AG20443 (cell line): ENCODE measurements at places on chromosomes 3 and 15.

- DNase-seq: no peak
Measured at GRCh38 chr3:114460459-114460858, 166.6 kb downstream of the TIGIT start.

DNA sequence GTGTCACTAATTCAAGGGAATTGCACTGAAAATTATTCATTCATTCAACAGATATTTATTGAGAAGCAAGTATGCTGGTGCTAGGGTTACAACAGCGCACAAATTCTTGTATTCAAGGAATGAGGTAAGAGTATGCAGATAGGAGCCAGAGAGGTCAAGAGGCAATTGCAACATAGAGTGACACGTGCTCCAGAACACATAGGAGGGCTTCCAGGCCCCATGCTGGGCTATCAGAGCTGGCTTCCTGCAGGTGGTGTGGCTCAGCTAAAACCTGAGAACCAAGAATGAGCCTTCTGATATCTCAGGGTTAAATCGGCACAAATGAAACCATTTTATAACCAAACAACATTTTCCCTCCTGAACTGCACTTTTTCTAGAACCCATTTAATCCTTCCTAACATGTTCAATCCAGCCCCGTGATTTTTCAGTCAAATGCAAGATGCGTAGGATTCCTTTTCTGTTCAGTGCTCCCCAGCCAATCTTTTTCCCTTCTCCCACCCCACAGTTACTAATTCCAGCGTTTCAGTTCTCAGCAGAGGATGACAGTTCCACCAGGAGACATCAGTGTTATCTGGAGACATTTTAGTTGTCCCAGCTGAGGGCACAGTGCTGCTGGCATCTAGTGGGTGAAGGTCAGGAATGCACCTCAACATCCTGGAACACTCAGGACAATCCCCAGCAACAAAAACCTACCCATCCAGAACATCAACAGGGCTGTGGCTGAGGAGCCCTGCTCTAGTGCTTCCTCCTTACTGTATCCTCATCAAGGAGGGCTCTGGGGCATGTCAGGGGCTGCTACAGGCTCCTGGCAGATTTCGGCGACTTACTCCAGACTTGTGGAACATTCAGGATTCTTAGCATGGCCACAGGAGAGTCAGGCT, 13.1 kb downstream of the CCR5AS start:
- no peak for DNase-seq

DNA sequence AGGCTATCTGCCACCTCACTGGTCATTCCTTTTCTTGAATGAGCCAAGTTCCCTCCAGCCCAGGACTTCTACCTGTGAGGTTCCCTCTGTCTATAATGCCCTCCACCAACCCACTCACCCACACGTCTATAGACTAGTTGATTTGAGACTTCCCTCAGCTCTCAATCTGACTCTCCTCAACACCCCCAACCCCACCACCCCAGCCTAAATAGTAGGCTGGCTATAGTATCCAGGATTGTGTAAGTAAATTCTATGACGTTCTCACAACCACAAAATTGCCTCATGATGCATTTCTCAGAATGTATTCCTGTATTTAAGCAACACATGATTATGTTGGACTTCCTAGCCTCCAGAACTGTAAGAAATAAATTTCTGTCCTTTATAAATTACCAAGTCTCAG, 2.2 kb downstream of the PLSCR1 start:
- DNase-seq: no peak

DNA sequence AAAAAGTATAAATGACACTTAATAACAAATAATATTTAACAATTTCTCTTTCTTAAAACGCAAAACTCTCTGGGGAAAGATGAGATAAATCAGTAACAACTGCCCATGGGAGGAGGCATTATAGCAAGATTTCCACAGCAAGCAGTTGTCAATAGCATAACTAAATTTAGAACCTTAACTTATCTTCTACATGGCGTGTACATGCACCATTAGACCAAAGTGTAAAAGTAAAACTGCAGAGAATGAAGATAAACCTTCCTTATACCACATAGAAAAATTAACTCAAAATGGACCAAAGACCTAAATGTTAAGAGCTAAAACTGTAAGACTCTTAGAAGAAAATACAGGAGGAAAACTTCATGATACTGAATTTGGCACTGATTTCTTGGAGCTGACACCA, 39.9 kb downstream of the MYO5A start:
- DNase-seq: no peak

GRCh38 chr15:74692327-74692726, 3.5 kb downstream of the EDC3 start:
- DNase-seq: no peak

GRCh38 chr3:122918576-122919290, 108.8 kb downstream of the SEMA5B start:
- DNase-seq: peak; percentile 47

GRCh38 chr3:58191361-58191991, 19.3 kb downstream of the DNASE1L3 start:
- DNase-seq: no peak

GRCh38 chr3:23157331-23157730, 45.8 kb upstream of the UBE2E2 start:
- no peak for DNase-seq

DNA sequence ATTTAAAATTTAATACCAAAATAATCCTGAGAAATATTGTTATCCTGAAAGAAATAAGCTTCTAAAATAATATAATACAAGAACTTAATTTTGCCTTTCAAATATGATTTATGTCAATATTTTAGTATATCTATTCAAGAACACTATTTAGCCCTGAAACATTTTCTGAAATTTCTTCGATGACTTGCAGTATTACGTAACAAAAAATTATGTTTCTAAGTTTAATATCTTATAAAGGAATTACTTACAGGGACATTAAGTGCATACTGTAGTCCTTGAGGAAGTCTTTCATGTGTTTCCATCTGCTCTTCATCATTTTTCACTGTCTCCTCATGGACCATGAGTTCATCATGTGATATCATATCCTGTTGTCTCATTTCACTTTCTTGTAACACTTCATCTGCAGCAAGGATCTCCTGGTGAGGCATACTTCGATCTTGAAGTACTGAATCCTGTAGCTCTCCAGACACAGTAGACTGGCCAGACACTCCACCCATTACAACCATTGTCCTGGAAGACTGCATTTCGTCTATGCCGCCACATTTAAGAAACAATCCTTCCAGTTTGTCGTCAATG, 62.0 kb downstream of the ZNF148 start:
- DNase-seq: peak; percentile 28

- peak; percentile 36 for DNase-seq
Measured at GRCh38 chr15:58378241-58379085, 53.3 kb upstream of the LIPC start.

- no peak for DNase-seq
Measured at GRCh38 chr3:44241706-44242105, at the start of gene TOPAZ1. TOPAZ1 (plus strand) TSS chr3:44241886; CDS start chr3:44242054, 168 bp downstream.

GRCh38 chr3:172877011-172877410, 126.5 kb downstream of the ECT2 start:
- DNase-seq: no peak

- DNase-seq: peak; percentile 70
Measured at GRCh38 chr3:177357352-177358090, 160.2 kb upstream of the TBL1XR1 start.

- DNase-seq: no peak
Measured at GRCh38 chr3:162643245-162643644, 1146.6 kb downstream of the OTOL1 start.

- peak; percentile 14 for DNase-seq
Measured at GRCh38 chr3:97885931-97886824, 64.4 kb downstream of the CRYBG3 start.

DNA sequence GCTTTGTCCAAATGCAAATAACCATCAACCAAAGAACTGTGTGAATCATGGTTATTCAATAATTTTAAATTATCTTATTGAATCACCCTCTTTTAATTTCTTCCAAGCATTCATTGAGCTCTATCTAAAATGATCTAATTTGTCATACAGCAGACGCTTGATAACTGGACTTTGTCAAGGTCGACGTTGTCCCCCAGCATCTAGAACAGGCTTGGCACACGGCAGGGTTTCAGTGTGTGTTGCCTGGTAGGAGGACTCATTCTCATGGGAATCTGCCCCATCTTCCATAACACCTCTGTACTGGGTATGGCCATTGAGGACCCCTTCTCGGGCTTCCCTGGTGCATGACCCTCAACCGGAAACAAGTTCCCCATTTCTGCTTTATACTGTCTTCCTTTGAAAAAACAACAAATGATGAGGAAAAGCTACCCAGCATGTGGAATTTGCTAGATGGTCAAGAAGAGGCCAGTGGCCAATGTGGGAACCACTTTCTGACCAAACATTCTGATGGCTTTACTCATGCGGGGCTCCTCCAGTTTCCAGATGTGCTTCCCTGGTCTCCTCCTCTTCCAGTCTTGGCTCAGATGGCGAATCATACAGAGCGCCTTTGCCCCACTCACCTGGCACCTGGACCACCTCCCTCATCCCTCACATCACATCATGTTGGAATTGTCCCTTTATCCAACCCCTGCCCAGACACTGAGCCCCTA, 41.7 kb upstream of the SEC22A start:
- peak; percentile 90 for DNase-seq

GRCh38 chr3:127044996-127045395, 62.1 kb downstream of the PLXNA1 start:
- DNase-seq: no peak

DNA sequence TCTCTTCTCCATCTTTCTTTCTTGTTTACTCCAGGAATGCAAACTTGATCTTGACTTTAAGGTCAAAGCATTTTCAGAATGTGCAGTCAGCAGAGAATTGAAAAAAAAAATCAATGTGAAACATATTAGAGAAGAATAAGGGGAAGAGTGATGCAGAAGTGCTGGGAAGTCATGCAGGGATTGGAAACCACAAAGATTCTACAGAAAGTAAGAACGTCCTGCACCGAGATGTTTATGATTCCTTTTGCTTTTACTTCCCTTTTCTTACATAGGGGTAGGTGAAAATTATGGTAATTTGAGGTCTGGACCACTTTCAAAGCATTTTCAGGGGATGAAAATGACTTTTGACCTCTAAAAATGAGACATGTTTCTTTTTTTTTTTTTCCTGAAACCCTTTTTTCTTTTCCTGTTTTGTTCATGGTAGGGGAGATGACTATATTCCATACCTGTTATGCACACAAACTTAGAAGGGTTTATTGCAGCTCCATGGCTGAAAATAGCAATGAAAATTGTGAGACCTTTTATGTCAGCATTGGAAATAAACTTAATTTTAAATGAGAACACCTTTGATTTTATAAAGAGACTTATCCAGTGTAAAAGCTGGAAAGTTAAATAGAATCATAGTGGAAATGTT, 623.5 kb upstream of the TBL1XR1 start:
- DNase-seq: no peak

- DNase-seq: peak; percentile 56
Measured at GRCh38 chr3:123499322-123499721, 50.4 kb upstream of the ADCY5 start.

DNA sequence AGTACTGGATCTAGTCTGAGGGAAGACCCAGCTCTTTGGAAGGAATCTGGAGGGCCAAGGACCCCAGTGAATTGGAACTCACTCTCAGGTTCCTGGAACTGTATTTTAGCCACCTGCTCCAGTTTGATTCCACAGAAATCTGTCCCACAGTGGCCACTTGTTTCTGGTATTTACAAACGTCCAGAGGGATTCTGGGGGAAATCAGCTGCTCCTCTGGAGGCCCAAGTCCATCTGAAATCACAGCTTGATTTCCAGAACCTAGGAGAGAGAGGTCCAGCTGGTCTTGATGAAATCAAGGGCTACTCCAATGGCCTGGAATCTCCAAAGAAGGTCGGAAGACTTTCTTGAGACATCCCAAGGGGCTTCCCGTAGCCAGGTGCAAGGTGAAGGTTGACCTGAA, 132.3 kb upstream of the UMPS start:
- no peak for DNase-seq

- DNase-seq: no peak
Measured at GRCh38 chr3:160008961-160009360, 20.3 kb downstream of the IL12A start.

- DNase-seq: no peak
Measured at GRCh38 chr3:112512320-112512719, 13.0 kb upstream of the BTLA start.

- peak; percentile 45 for DNase-seq
Measured at GRCh38 chr3:48187301-48187578, 977 bp downstream of the CDC25A start.

- no peak for DNase-seq
Measured at GRCh38 chr3:193978030-193978429, 157.9 kb upstream of the HES1 start.

DNA sequence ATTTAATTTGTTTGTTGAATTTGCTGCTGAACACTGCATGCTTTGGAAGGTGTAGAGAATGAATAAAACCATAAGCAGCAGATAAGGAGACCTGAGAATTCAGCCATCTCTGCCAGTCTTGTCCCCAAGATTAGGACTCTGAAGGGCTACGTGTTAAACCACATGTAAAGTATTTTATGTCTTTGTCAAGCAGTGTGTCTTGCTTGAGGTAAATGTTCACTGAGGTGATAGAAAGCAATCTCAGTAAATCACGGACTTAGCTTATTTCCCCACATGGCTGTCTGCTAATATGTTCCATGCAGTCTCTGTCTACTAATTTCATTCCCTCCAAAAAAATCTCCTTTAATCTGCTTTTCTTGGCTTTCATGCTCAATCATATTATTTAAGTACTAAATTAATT, 467.1 kb downstream of the RAP2B start:
- no peak for DNase-seq

GRCh38 chr3:188220988-188221818, 67.2 kb downstream of the LPP start:
- DNase-seq: peak; percentile 83

GRCh38 chr3:165636684-165637015, 200.6 kb downstream of the BCHE start:
- no peak for DNase-seq

DNA sequence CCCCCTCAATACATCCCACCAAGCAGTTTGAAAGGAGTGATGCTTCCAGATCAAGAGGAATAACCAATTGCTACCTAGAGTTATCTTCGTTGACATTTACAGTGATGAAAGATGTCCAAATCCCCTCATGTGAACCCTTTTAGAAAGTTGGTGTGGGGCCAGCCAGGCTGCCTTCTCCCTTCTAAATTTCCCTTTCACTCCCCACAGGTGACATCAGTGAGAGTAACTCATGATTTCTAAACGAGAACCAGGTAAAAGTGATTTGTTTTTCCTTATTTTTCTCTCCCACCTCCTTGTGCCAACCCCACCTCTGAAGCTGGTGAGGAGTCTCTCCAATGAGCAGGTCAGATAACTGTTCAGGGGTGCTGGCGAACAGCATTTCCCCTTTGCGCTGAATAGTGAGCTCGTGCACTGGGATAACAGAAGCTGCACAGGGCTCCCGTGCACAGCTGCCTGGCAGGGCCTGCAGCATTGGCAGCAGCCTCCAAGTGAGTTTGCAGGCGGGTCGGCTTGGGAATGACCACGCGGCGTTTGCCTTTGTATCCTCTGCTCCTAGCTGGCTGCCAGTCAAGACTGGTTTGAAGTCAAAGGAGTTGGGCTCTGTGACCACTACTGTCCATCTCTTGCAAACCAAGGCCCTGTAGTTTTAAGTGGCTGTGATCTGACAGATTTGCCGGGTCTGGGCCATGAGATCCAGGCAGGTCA, 70.2 kb upstream of the CORO2B start:
- no peak for DNase-seq

- no peak for DNase-seq
Measured at GRCh38 chr15:96341513-96342405, 11.3 kb downstream of the NR2F2 start.
